Liver (tissue), 10 donors: ENCODE measurements at places on chromosomes 13 and 19.
A peak's percentile ranks its signal among the peaks of the same experiment; 100 is the strongest.

- DNase-seq: no peak
These were observed 97.8 kb downstream of the KLF12 start for GRCh38 chr13:74036373-74036772.

- no peak for DNase-seq
These were observed 66.4 kb downstream of the ZNF730 start for GRCh38 chr19:23183251-23183650.

DNA sequence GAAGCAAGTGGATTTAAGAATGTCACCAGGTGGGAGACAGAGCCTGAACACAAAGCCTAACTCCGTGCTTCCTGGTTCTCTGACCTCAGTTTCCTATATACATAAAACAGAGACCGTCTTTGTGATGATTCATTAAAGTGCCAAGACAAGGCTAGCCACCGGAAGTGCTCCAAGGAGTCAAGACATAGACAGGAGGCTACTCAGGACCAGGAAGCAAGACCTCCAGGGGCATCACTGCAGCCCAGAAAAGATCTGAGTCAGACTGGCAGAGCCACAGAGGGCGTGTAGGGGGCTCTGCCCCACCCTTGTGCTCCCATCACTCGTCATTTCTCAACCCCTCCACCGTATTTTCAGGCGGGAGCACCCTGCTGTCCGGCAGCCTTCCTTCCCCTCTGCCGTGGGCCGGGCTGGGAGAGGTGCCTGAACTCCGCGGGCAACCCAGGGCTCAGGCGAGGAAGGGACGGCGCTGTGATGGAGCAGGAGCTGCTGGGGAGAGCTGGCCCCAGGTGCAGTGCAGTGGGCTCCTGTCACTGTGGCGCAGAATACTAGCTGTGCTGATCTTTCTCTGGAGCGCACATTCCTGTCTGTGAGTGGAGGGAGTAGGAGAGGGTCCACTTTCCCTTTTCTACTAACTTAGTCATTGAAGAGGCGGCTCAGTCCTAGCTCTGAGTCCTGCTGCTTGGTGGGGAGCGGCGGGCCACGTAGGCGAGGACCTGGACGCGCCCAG, 134.7 kb upstream of the GPR12 start:
- no peak for DNase-seq

- DNase-seq: peak; percentile 73
These were observed 38.8 kb upstream of the GATAD2A start for GRCh38 chr19:19366434-19367396.

- no peak for DNase-seq
These were observed 954.3 kb upstream of the SPRY2 start for GRCh38 chr13:81295177-81295576.

- no peak for DNase-seq
These were observed 31.6 kb downstream of the RNASEH2B start for GRCh38 chr13:50941146-50941545.

GRCh38 chr19:48246101-48246500, 9.6 kb downstream of the CARD8 start:
- no peak for DNase-seq

DNA sequence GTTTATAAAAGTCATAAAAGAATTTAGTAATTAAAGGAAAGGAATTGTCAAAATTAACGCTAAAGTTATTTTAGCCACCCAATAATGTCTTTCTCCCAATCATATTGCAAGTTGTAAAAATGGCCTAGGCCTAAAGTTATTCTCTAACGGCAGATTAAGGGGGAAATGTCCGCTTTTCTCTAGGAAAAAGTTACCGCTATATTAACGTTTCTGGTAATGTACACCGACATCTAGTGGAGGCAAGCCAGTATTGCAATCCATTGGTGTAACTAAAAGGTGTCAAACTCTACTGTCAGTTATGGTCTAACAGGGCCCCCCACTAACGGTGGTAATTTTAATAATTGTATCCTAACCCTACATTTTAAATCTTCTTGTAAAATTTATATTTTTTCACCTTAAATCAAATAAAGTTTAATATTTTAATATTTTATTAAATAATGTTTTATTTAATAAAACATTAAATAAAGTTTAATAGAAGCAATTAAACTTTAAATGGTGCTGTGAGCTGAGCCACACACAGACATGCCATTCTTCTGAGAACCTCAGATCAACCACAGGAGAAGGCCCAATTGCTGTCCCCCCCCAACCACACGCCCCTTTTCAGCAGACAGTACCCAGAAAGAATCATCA, 35.9 kb upstream of the ZSCAN5A start:
- DNase-seq: peak; percentile 52

DNA sequence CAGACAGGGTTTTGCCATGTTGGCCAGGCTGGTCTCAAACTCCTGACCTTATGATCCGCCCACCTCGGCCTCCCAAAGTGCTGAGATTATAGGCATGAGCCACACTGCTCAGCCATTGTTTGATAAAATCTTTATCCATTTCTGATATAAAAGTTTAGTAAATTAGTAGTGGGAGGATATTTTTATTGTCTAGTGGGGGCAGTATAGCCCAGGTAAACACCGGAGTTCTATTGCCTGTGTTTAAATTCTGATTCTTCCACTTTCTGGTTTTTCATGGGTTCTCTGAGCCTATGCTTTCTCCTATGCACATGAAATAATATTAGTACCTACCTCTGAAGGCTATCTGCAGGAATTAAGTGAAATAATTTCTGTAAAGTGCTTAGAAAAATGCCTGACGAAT, 20.1 kb upstream of the ARHGEF18 start:
- no peak for DNase-seq

GRCh38 chr19:8504171-8504570, 1.7 kb upstream of the PRAM1 start:
- DNase-seq: no peak

GRCh38 chr13:65595916-65596315, 1634.2 kb downstream of the PCDH9 start:
- no peak for DNase-seq

GRCh38 chr19:46515879-46516350, 20.2 kb upstream of the PNMA8B start:
- no peak for DNase-seq

DNA sequence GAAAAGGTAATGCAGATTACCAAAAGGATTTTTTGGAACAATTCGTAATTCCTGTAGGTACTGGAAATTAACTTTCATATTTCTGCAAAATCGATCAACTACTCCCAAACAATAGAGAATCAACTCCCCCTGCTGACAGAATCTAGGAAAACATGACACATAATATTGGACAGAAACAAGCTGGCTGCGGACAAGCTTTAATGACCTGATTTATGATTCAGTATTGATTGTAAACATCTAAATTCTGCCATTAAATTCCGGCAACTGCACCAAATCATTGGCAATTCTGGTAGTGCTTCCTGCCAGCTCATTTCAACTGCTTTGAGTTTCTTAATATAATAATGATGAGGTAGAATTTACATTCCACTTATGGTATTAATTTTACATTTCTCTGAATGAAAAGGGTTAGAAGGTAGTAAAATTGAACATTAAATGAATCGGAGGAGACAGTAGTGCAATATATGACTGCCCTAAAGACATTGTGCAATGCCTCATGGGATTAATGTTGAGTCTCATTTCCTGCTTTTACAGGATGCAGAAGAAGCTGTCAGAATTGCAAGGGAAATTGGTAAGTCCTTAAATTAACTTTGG, 146.5 kb downstream of the PCCA start:
- DNase-seq: no peak

DNA sequence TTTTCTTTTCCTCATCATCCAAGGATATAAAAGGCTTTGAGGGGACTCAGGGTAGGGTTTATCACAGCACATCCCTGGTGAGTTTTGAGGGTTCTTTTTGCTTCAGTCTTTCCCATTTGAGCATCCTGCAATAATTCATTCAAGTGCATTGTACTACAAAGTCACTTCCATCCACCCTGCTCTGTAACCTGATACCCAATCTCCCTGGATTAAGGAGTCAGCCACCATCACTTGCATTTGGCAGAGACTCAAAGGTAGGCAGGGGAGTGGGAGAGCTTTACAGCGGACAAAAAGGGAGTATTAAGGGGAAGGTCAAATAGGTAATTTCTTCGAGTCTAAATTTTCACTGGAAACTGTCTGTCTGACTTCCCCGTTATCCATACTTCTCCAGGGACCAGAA, 216.1 kb upstream of the TMTC4 start:
- DNase-seq: no peak

DNA sequence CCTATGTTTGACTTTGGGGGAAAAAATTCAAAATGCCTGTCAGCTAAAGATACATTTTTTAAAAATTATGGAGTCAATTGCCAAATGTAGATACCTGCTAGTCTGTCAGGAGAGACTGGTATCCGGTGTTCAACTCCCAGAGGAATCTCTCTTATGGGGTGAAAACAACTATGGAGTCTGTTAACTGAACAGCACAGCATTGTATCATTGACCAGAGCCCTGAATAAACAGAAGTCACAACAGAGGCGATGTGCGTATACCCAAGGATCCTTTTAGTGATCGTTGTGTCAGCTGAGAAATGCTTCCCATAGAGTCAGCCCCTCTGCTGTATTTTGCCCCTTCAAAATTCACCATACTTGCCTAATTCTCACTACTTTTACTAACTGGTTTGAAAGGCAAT, 257.3 kb downstream of the GPC5 start:
- no peak for DNase-seq
